ENCODE measurements at places on chromosomes 2 and 18.

DNA sequence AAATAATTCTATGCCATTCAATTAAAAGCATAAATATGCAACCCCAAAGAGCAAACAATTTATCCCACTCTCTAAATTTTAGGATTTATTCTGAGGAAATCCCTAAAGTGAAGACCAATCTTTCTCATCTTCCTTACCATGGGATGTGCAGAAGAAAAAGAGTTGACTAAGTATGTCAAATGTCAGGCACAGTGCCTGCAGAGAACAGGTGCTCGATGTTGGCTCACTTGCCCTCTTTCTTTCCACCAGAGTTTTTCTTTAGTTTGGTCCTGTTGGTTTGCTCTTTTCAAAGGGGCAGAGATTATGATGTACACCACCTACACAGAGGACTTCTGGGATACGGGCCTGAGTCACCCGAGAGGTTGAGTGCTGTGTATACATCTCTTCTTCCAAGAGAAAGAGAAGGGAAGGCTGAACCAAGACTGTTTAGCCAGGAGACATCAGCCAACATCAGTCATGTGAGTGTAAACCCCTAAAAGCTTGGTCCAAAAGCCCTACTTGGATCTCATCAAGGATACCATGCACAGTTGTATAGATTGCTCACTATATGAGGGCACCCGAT, 51.7 kb downstream of the SUMO1 start:
- no peak for DNase-seq

DNA sequence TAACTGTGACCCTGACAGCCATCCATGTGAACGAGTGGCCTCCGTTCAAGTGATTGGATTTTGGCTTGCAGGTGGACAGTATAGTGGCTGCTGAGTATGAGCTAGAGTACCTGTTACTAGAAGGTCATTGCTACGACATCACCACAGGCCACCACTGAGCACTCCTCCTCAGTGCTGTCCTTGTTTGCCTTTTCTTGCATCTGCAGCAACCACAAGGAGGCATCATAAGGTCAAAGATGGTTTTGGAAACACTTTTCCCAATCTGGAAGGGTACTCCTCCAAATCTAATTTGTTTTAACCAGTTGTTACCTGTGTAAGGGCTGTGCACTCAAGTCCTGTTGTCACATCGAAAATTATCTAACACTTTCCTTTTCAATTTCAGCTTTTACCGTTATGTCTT, 81.2 kb downstream of the UGGT1 start:
- DNase-seq, result peak; percentile 31

DNA sequence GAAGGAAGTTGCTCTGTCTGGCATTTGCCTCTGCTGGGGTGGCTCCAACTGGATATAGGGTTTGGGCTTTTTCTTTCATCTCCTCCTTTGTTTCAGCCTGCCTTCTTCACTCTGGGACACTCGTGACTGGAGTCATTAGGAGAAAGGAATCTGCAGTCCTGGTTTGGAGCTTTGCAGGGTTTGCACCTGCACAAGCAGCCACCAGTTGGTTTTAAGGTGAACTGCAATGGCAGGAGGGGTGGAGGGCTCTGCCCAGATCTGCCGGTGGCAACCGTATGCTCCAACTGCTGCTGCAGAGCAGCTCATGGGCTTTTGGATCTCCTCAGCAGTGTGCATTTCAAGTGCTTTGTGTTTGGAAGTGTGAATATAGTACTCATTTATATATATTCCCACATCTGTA, 131.3 kb upstream of the MGAT5 start:
- peak; percentile 68 for DNase-seq

DNA sequence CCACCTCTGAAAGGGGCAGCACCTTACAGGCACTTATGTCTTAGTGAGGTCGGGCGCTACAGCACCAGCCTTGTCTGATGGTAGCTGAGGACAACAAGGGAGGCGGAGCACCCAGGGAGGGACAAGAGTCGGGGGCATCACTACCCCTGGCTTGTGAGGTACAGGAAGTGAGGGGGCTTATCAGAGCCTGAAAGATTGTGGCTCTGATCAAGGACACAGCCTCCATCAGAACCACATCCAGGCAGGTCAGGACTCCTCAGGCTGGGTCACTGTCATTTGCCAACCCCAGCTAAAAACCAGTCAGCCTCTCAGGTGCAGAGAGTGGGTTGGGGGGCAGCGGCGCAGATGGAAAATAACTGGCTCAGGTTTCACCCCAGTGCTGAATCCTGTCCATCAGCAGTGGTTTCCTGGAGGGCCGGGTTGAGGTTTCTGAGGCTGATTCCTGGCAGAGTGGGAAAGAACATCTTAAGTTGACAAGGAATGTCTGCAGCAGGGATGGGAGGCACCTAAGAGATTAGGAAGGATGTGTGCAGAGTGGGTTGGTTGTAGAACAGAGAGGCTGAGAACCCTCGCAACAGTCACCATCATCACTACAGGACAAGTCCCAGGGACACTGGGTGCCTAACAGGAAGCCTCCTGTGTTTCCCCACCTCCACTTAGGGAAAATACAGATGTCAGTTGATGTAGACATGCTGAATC, 45.3 kb downstream of the FBLN7 start:
- no peak for DNase-seq

- no peak for DNase-seq
Observed at GRCh38 chr2:133685636-133686215, 117.5 kb upstream of the NCKAP5 start.

- DNase-seq, result no peak
Observed at GRCh38 chr2:96342085-96342484, 6.5 kb downstream of the NCAPH start.

GRCh38 chr18:46953195-46953594, 35.8 kb downstream of the KATNAL2 start:
- no peak for DNase-seq

DNA sequence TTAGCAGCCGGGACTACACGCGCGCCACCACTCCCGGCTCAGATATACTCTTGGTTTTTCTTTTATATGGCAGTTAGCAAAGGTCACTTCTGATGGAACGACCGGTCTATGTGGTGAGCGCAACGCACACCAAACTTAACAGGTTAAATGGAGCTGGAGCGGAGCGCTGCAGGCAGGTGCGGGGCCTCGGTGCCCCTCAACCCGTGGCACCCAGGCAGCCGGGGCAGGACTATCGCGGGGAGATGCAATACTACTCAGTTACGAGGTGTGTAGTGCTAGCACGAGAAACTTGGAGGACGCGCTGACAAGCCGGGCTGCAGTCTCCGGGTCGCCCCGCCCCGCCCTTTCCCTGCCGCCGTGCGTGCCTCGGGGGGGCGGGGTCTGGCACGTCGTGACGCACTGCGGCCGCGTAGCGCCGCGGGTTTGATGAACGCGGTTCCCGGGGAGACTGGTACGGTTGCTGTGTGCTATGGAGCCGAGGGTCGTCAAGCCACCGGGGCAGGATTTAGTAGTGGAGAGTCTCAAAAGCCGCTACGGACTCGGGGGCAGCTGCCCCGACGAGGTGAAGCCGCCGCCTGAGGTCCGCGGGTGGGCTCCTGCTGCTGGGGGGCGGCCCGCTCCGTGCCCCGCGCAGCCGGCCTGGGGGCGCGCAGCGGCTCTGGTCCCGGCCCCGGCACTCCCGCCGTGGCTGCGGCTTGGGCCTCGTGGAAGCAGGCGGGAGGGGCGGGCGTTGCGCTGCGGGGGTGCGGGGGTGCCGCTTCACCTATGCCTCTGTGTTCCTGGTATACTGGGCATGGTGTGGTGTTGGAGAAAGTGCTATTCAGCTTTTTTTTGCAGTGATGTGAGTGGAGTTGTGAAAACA, at the start of gene CCDC138:
Gene CCDC138, plus strand, starts transcription at position 418 of the 862 bp plus-strand sequence. Its CDS starts 52 bp downstream, at position 470.
- DNase-seq, result peak; percentile 85

GRCh38 chr2:120231974-120232635, 8.9 kb upstream of the TMEM185B start:
- no peak for DNase-seq

GRCh38 chr2:163774862-163775261, 39.1 kb upstream of the FIGN start:
- no peak for DNase-seq

DNA sequence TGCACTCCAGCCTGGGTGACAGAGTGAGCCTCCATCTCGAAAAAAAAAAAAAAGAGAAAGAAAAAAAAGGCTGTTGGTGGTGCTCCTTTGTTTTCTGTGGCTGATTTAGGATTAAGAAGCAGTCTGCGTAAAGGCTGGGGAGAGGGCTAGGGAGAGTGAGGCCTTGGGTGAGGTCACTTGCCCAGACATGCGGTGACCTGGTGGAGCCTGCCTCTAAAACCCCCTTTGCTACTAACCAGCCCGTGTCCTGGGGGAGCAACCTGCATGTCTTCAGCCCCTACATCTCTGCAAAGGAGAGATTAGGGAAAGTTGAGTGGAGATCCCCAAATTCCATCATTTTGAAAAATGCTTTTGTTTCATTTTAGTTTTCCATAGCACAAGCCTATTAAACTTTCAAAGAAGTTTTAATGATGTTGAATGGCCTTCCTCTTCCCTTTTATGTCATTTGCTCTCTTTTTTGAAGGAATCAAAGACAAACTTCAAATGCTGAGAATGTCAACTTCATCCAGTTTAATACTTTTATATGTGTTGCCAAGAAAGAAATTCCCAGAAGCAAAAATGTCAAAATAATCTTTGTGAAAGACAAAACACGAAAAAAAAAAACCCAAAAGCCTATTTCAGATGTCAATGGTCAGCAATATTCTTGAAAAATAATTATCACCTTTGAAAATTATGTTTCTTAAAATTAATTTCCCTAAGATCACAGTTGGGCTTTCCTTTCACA, 38.9 kb upstream of the RALBP1 start:
- no peak for DNase-seq
